ENCODE measurements at places on chromosomes 7 and 10.

- DNase-seq = no peak
Observed at GRCh38 chr10:59279476-59279875, 82.9 kb downstream of the FAM13C start.

- no peak for DNase-seq
Observed at GRCh38 chr10:102633848-102634247, 10.4 kb upstream of the TRIM8 start.

DNA sequence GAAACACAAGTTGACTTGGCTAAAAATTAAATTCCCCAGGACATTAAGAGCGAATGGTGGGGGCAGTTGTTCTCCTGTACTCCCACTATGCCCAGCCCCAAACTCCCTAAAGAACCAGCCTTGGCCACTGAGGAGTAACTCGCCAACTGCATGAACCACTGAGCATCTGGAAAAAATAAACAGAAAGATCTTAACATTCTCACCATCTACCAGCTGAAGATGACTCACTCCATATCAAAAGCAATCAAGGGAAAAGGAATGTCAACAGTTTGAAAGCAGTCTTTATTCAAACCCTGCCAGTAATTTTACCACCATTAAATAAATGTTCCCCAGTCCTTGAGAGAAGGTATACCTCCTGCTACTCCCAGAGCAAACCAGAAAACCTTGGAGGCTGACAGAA lies 45.4 kb downstream of the CTTNBP2 start:
- DNase-seq = no peak

DNA sequence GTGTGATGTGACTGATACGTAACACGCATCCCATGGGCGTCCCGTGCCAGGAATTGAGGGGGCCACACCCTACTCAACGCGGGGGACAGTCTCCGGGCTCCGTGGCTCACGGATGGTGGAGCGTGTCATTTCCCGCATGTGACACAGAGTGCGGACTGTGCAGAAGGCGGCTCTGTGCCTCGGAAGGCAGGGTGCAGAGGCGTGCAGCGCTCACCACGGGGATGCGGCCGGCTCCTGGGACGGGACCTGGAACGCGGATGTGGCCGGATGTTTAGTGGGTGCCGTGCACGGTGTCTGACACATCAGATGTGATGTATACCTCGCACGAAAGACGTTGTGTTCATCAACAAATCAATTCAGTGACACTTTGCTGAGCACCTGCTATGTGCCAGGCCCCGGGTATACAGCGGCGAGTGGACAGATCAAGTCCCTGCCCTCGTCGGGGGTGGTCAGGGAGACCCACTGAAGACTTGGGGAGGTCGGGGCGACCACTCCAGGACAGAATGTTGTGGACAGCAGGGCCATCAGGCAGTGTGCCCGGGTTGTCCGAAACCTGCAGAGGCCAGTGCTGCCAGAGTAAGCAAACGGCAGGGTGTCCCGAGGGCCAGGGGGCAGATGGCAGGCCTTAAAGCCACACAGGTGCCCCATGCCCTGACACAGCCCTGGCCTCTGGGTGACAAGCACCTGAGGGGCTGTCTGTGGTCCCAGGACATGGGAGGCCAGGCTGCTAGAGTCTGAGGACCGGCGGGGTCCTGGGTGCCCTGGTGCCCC lies 38.1 kb downstream of the MICALL2 start:
- DNase-seq = no peak

- no peak for DNase-seq
Observed at GRCh38 chr10:118913825-118914224, 115.7 kb upstream of the NANOS1 start.

Measured in GM13977 (cell line).